ENCODE measurements at places on chromosomes 16 and 17. TPM values are rescaled to one million over a fixed set of nuclear protein-coding genes. Genes with fewer than 3 reads are reported as not detected.

KREMEN2 gene
- total RNA-seq: 0.28 TPM

MEFV gene
- not detected for total RNA-seq

GUCY2D gene
- total RNA-seq: not detected

MKS1 gene
- 23.1 TPM for total RNA-seq

EFCAB5 gene
- total RNA-seq: 0.28 TPM

NOL11 gene
- total RNA-seq: 118 TPM

FGF11 gene
- 9.5 TPM for total RNA-seq

P2RX5 gene
- total RNA-seq: 92.3 TPM

OR2C1 gene
- total RNA-seq: not detected

TBC1D3H gene
- not detected for total RNA-seq

TVP23C gene
- 8.2 TPM for total RNA-seq

TBC1D3G gene
- not detected for total RNA-seq

SRSF2 gene
- 515 TPM for total RNA-seq

OTOA gene
- not detected for total RNA-seq

AATK gene
- 0.42 TPM for total RNA-seq

SCRN2 gene
- 24.3 TPM for total RNA-seq

DRC3 gene
- total RNA-seq: not detected

GPR142 gene
- 0.28 TPM for total RNA-seq

HSD17B2 gene
- not detected for total RNA-seq

KRTAP3-2 gene
- not detected for total RNA-seq

SLC25A11 gene
- 104 TPM for total RNA-seq

C17orf50 gene
- not detected for total RNA-seq

PFN1 gene
- 1,473 TPM for total RNA-seq

SPOP gene
- total RNA-seq: 56.0 TPM

KRTAP3-1 gene
- not detected for total RNA-seq

Data from activated CD4-positive, alpha-beta T cell treated with anti-CD3 and anti-CD28 coated beads, Interleukin-2, amount 10 ng/mL, durations not matched to agents 24 days and 14 days (primary cell).